ENCODE measurements at places on chromosomes 1 and 21.

GRCh38 chr1:224629965-224630364 lies 13.8 kb downstream of the CNIH3 start:
- DNase-seq: no peak

- DNase-seq: no peak
These were observed 22.7 kb upstream of the MX1 start for GRCh38 chr21:41403331-41403730.

GRCh38 chr1:20210736-20211460 lies 24.6 kb upstream of the PLA2G2C start:
- DNase-seq: no peak

DNA sequence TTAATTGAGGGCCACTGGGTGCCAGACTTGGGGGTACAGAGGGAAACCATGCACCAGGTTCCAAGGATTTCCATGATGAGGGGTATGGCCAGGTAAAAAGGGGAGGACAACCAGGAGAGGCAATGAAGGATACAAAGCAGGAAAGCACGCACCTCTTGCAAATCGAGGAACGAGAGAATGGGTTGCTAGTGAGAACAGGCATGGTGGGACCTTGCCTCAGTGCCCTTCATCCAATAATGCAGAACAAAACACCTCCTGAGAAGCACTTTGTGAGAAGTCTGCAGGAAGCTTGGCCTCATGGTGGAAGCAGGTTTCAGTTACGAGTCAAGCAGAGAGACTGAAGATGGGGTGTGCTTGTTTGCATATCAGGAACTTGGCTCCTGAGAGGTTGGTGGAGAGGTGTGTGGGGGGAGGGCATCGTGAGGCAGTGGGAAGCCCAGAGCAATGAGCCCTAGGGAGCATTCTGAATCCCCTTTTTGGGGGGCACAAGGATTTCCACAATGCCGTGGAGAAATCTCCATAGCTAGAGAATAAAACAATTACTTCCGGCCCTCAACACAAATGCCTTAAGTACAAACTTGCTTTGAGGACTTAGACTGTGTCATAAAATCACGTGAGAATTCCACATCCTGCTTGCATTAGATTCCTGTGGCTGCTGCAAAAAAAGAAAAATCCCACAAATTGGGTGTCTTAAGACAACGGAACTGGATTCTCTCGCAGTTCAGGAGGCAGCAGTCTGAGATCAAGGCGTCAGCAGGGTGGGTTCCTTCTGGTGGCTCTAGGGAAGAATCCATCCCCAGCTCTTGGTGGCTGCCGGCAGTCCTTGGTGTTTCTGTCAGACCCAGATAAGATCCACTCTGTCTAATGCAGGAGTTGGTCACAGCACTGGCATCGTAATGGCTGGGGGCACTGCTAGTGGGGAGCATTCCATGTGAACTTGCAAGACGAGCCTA lies 54.9 kb upstream of the BACE2 start:
- DNase-seq: peak; percentile 93

DNA sequence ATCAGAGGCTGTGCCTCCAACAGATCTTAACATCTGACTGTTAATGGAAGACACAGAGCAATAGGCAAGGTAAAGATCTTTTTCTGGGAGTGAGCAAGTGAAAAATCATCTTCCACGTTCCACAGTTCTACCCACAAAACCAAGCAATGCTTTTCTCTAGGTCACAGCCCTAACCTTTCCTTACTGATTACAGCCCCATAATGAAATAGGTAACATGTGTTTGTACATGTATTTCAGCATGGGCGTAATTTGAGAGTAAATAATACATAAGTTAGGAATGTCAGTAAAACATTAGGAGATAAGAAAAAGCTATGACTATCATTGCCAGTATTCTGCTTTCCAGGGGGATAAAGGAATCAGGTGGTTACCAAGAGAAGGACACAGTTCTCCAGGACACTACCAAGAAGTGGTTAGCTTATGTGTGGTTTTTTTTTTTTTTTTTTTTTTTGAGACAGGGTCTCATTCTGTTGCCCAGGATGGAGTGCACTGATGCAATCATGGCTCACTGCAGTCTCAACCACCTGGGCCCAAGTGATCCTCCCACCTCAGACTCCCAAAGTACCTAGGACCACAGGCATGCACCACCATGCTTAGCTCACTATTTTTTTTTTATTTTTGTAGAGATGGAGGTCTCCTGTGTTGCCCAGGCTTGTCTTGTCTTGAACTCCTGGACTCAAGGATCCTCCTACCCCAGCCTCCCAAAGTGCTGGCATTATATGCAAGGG lies 72.0 kb downstream of the DAP3 start:
- DNase-seq: no peak

DNA sequence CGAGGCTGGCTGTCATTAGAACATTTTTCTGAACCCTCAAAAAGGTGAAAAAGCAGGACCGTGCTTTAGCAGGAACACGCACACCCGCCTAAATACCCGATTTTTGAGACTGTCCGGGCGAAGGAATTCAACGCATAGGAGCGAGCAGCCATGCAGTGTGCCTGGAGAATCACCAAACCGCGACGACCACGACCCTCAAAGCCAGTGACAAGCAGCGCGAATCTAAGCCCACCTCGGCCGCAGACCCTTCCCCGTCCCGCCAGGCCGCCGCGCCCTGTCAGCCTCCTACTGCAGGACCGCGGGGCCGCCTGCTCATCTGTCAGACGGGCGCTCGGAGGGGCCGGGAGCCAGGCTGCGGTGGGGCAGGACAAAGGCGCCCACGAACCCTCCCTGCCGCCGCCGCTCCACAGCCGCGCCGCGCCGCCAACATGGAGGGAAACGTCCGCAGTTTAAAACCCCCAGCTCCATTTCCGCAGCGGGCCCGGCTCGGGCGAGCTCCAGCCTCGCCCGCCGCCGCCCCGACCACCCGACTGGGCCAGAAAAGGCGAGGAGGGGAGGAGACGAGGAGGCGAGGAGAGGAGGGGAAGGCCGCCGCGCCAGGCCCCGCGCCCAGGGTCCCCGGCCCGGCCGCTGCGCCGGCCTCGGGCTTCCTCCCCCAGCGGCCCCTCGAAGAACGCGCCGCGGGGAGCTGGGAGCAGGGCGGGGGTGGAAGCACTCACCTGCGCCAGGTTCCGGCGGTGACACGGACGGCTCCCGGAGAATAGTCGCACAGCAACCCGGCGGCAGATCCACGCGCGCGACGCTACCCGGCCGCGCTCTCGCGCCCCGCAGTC lies at the start of gene LBR:
TSS of gene LBR (minus strand) at position 804 of the 833 bp plus-strand sequence. CDS start 3,963 bp downstream, outside the sequence.
- DNase-seq: peak; percentile 42

GRCh38 chr1:98260412-98260811 lies 339.6 kb upstream of the DPYD start:
- no peak for DNase-seq

GRCh38 chr21:24294171-24294570 lies 1313.1 kb downstream of the MRPL39 start:
- no peak for DNase-seq

GRCh38 chr1:245353411-245353810 lies 198.6 kb downstream of the KIF26B start:
- DNase-seq: no peak

GRCh38 chr1:232109391-232109790 lies 482.8 kb downstream of the DISC1 start:
- DNase-seq: no peak

- no peak for DNase-seq
These were observed 63.5 kb upstream of the OLIG2 start for GRCh38 chr21:32962268-32962667.

- peak; percentile 39 for DNase-seq
These were observed 98.6 kb upstream of the LPGAT1 start for GRCh38 chr1:211928993-211929637.

- DNase-seq: no peak
These were observed at the start of gene KRTAP12-3 for GRCh38 chr21:44657635-44658540. Gene KRTAP12-3 (plus strand): TSS chr21:44657932. CDS start chr21:44657980, 48 bp downstream.

- DNase-seq: no peak
These were observed 68.3 kb downstream of the PTGER3 start for GRCh38 chr1:70979313-70979712.

- DNase-seq: no peak
These were observed 100.8 kb downstream of the TOMM20 start for GRCh38 chr1:235027862-235028250.

DNA sequence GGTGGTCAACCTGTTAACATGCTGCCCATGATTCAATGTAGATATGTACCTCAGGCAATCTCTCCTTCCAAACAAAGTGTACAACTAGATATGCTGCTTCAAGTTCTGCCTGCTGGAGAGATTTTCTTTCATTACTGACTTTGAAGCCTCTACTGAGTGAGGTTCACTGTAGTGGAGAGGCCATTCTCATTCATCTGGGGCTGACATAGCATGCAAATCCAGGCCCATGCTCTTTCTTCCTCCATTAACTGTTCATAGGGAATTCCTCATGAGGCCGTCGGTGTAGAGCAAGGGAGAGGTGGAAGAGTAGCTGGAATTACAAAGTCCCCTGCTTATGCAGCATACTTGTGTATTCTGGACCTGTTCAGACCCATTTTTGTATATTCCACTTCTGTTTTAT lies 38.6 kb downstream of the VANGL2 start:
- no peak for DNase-seq

- DNase-seq: peak; percentile 53
These were observed 64.0 kb downstream of the SLC19A1 start for GRCh38 chr21:45478115-45478801.

- DNase-seq: no peak
These were observed 543 bp downstream of the TMEM9 start for GRCh38 chr1:201153474-201154388.

GRCh38 chr1:183821889-183822611 lies 17.1 kb downstream of the RGL1 start:
- DNase-seq: no peak

DNA sequence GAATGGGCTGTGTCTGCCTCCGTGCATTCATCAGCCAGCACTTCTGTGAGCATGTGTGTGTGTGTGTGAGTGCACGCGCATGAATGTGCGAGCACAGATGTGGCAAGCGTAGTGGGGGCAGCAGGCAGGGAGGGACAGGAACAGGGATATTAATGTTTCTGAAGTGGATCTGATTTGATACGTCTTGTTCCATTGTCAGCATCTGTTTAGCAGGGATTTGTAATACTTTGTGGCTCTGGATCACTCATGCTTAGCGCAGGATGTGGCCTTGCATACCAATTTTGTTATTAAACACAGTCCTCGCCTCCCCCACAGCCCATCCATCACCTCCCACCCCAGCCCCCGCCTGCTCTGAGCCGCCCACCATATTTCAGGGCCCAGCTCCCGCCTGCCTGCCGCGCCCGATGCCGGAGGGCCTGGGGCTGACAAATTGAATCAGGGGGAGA lies 52.4 kb downstream of the TMEM53 start:
- no peak for DNase-seq

GRCh38 chr1:201983380-201983805 lies 945 bp downstream of the RNPEP start:
- no peak for DNase-seq

GRCh38 chr1:91578320-91579109 lies 77.9 kb downstream of the CDC7 start:
- no peak for DNase-seq

- DNase-seq: no peak
These were observed 20.5 kb downstream of the PRKACB start for GRCh38 chr1:84164567-84165021.

GRCh38 chr1:164667600-164667999 lies 108.6 kb downstream of the PBX1 start:
- DNase-seq: no peak

DNA sequence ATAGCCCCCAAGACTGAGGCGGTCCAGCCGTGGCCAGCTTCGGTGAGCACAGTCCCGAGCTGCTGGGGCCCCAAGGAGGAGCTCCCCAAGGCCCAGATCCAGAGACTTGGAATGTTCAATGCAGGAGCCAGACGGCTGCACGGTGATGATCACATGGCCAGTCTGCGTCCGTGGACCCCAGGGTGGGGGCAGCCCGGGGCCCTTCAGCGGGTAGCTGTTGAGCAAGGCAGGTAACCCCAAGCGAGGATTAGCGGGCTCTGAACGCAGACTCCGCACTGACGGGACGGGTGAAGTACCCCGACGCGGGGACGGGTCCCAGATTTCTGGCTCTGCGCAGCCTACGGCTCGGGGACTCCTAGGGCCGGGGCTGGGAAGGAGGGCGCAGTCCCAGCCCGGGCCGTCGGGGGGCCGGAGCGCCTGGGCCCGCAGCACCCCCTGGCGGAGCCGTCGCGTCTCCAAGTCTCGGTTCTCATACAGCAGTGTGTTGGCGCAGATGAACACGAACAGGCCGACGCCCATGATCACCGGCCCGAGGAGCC lies 2.7 kb downstream of the TMEM200B start:
- DNase-seq: peak; percentile 38

GRCh38 chr1:85339089-85339488 lies 62.7 kb upstream of the BCL10 start:
- DNase-seq: no peak

- DNase-seq: no peak
These were observed 29.0 kb downstream of the RBM11 start for GRCh38 chr21:14244911-14245310.

DNA sequence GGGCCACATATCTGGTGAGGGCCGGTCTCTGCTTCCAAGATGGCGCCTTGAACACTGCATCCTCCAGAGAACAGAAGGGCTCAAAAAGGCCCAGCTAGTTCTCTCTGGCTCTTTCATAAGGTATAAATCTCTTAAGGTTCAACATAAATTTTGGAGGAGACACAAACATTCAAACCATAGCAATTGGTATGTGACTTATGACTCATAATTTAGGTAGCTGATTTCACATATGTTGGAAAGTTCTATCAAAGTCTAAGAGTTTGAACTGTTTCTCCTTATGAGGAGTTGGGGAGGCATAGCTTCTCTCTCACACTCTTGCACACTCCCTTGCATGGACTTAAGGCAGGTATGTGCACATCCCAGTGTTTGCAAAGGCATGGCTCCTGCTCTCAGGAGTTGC lies 5.1 kb upstream of the FYB2 start:
- no peak for DNase-seq

- no peak for DNase-seq
These were observed 55.6 kb upstream of the ACTRT2 start for GRCh38 chr1:2965676-2966075.

GRCh38 chr1:174408146-174408545 lies 39.6 kb upstream of the GPR52 start:
- no peak for DNase-seq

- peak; percentile 85 for DNase-seq
These were observed 2.1 kb downstream of the SELENBP1 start for GRCh38 chr1:151370211-151370911.

DNA sequence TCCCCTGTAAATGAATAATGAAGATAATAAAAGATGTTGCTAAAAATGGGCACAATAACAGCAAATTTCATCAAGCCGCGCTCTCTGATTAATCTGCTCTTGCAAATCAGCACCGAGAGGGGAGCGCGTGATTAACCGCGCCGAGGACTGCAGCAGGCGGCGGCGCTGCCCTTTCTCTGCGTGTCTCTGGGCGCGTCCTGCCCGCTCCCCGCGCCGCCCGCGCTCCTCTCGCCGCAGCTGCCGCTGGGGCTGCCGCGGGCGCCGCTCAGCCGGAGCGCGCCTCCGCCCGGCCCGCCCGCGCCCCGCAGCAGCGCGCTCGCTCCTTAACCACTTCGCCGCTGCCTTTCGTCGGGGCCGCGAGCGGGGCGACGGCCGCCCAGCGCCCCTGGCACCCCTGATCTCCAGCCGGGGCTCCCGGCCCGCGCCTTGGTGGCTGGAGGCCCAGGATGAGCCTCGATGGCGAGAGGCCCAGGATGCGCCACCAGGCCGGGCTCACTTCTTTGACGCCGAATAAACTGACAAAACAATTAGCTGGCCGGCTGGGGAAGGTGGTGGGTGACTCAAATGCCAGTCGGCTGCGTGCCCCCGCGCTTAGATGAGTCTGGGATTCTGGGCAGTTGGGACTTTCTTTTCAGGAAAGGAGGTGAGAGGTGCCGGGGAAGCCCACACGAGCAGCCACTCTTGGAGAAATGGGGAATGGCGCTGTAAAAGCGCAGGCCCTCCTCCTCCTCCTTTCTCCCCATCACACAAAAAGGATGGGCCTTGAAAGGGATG lies 221.4 kb upstream of the PKN2 start:
- peak; percentile 56 for DNase-seq

Measured in umbilical cord (tissue), 2 donors.